NCI-H460 (cell line): ENCODE measurements at places on chromosomes 13 and 19. TPM values are rescaled to one million over a fixed set of nuclear protein-coding genes. Genes with fewer than 3 reads are reported as not detected.

Gene ZNF723
- total RNA-seq: not detected in 2 replicates

DNA sequence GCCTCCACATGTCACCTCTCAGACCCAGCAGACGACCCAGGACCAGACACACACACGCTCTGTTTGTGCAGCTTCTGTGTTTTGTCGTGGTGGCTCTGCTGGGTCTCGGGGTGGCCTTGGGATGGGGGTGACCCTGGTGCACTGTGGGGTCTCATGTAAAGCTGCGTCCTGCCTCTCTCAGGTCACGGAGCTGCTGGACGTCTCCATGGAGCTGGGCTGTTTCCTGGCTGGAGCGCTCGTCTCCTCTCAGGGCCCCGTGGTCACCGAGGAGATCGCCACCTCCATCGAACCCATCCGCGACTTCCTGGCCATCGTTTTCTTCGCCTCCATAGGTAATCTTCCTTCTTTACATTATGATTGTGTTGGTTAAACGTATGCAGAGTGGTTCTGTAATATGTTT lies 45.4 kb upstream of the TFDP1 start:
- no peak for DNase-seq

DNA sequence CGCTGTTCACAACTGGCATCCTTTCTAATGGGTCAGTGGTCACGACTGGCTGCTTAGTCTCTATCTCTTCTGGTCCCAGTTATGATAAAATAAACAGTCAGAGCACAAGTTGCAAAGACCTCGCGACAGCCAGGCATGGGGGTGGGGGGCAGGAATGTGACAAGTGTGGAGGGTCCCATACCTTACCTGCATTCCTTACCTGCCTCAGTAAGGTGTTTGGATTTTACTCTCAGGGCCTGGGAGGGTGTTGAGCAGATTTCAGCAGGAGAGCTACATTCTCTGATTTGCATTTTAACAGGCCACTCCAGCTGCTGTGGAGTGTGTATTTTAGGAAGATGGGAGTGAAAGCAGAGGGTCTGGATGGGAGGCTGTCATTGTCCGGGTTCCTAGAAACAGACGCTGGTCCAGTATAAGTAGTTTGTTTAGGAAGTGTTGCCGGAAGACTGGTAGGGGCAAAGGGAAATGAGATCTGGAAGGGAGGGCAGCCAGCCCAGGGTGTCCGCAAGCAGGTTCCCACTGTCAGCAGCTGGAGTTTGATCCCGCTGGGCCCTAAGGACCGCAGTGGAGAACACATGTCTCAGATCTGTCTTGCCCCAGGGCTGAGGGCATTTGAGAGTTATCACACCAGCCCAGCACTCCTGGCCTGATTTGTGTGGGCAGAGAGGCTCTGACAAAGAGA lies 920.0 kb downstream of the UQCRFS1 start:
- no peak for DNase-seq

- no peak for DNase-seq
Observed at GRCh38 chr13:52127378-52127777, 1.5 kb downstream of the NEK5 start.

DNA sequence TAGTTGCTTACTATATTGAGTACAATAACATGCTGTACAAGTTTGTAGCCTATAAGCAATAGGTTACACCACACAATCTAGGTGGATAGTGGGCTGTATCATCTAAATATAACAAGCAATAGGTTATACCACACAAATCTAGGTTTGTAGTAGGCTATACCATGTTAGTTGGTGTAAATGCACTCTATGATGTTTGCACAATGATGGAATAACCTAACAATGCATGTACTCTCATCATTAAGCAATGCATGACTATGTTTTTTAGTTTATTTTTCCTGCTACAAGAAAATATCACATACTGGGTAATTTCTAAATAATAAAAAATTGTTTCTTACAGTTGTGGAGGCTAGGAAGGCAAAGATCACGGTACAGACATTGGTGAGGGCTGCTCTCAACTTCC lies 262.5 kb downstream of the SLITRK6 start:
- DNase-seq: no peak
